Brain (organoid and tissue), 16 donors: ENCODE measurements at places on chromosomes 11 and 22.

DNA sequence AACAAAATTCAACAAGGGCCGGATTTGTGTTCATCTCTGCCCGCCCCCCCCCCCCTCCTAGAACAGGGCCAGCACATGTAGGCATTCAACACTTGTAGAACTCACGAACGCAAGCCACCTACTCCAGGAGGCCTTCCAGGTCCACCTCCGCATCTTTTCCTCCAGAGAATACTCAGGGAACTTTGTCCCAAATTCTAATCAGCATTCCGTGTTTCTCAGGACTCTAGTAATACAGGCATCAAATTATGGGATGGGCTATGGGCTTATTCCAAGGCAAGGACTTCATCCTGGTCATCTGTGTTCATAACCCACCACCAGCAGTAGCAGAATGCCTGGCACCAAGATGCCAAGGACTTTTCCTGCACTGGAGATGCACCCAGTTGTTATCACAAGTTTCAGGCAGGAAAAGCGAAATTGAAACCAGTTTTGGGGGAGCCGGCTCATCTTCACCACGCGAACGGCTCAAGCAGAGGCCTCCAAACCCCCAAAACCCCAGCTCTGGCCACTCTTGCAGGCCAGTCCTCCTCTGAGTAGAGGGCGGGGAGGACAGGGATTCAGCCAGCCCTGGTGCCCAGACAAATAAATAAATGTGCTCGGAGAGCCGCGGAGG is 462 bp downstream of the UBE2L6 start:
- DNase-seq: no peak

DNA sequence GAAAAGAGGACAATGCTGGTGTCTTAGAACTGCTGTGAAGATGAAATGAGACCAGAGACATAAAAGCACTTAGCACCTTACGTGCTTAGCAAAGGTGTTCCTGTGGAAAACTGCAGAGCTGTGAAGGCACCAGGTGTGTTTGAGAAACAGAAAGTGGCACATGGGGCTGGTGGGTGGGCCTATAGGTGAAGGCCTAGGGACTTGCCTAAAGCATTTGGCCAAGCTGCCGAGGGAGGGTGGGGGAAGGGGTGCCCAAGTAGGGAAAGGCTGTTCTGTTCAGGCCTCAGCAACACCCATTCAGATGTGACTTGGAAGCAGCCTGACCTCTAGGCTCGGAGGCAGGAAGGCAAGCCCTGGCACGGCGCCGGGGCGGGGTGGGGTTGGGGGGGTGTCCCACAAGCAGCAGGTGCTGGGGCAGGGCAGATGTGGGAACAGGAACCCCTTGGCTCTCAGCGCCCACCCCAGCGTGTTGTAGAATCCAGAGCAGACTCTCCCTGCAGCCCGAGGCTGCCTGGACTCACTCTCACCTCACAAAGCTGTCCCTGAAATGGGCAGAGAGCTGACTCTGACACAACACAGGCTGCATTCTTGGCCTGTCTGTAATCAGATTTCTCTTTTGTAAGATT is 366.7 kb upstream of the NARS2 start:
- no peak for DNase-seq

DNA sequence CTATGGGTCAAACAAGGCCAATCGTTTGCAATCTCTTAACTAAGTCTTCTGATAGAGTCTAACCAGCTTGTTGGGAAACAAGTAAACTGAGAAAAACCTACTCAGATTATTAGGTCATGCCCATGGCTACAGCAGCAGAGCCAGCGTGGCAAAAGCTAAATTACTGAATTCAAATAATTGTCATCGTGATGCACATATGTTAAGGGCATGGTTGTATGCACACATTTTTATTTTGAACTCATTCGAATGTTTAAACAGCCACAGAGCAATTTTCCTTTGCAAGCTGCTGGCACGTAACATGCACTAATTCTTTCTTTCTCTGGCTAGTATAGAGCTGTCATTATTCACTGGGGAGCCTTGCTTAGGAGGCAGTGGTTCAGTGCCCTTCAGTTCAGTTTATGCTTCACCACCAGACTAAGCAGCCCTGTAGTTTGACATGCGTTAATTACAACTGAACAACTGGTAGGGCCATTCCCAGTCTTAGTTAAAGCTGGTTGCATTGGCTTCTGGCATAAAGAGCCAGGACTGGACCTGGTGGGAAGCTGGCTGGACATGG is 396.4 kb downstream of the METTL15 start:
- DNase-seq: peak; percentile 20

DNA sequence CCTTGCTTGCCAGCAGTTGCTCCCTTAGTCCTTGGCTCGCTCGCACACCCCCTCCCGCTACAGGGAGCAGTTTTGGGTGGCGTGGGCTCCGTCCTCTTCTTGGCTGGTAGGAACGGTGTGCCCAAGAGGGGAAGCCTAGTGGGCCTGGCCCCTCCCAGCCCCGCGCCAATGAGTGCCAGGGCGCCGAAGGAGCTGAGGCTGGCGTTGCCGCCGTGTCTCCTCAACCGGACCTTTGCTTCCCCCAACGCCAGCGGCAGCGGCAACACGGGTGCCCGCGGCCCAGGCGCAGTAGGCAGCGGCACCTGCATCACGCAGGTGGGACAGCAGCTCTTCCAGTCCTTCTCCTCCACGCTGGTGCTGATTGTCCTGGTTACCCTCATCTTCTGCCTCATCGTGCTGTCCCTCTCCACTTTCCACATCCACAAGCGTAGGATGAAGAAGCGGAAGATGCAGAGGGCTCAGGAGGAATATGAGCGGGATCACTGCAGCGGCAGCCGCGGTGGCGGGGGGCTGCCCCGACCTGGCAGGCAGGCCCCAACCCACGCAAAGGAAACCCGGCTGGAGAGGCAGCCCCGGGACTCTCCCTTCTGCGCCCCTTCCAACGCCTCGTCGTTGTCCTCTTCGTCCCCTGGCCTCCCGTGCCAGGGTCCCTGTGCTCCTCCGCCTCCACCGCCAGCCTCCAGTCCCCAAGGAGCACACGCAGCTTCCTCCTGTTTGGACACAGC is 1.6 kb downstream of the C11orf87 start:
- peak; percentile 58 for DNase-seq

GRCh38 chr11:102544594-102544993 is 14.0 kb upstream of the MMP7 start:
- no peak for DNase-seq

DNA sequence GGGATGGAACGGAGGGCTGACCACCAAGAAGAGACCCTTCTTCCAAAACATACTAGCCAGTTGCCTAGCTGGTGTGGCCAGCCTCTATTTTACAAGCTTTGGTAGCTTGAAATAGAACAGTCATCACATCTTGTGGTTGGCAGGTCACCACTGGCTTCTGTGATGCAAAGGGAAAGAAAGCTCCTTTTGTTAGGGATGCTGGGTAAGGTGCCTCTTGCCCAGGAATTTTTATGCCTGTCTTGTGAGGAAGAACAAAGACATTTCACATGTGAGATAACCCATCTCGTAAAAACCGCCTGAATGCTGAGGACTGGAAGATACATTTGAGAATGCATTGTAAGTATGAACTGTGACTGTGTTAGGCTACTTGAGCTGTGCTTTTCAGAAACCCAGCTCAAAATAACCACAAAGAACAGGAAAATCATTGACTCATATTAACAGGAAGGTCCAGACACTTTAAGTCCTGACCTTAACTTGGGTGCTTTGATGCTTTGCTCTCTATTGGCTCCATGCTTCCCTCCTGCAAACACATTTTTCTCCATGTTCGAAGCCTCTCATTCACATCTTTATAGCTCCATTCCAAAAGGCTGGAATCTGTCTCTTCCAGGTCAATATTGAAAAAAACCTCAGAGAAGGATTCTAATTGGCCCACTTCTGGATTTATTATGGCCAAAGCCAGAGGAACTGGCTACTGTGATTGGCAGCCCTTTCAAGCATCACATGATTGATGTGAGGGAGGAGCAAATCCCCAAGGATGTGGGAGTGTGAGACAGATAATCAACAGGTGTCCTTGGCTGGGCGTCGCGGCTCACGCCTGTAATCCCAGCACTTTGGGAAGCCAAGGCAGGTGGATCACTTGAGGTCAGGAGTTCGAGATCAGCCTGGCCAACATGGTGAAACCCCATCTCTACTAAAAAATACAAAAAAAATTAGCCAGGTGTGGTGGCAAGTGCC is 53.9 kb downstream of the MICAL2 start:
- DNase-seq: no peak

DNA sequence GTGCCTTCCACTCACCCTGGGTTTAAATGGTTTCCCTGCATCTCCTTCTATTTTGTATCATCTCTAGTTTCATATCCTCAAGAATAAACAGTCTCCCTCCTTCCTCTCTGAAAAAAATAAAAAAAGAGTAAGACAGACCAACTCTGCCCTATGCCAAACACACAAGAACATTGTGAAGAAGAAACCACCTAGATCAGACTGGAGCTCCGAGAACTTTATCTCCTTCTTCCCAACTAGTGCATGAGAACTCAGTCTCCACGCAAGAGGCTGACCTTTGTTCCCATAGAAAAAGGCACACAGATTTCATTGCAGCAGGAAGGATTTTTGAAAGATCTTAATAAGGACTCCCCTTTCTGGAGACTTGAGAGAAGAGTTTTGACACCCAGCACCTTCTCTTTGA is 8.7 kb upstream of the PEX26 start:
- DNase-seq: no peak

GRCh38 chr11:8252388-8252787 is 11.3 kb downstream of the LMO1 start:
- DNase-seq: no peak

DNA sequence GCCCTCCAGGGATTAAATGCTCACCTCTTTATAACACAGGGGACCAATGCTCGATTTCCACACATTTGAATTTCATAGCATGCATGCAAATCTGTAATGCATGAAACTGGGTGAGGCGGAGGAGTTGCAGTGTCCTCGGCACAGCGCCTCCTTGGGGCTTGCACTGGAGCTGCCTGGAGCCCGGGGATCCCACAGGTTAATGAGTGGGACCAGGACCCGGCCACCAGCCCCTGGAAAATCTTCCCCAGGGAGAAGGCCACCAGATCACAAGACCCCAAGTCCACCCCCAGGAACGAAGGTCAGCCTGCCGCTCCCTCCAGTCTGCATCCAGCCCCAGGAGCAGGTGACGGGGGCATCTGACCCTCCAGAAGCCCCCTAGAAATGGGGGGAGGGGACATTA is 119.1 kb downstream of the MN1 start:
- no peak for DNase-seq

DNA sequence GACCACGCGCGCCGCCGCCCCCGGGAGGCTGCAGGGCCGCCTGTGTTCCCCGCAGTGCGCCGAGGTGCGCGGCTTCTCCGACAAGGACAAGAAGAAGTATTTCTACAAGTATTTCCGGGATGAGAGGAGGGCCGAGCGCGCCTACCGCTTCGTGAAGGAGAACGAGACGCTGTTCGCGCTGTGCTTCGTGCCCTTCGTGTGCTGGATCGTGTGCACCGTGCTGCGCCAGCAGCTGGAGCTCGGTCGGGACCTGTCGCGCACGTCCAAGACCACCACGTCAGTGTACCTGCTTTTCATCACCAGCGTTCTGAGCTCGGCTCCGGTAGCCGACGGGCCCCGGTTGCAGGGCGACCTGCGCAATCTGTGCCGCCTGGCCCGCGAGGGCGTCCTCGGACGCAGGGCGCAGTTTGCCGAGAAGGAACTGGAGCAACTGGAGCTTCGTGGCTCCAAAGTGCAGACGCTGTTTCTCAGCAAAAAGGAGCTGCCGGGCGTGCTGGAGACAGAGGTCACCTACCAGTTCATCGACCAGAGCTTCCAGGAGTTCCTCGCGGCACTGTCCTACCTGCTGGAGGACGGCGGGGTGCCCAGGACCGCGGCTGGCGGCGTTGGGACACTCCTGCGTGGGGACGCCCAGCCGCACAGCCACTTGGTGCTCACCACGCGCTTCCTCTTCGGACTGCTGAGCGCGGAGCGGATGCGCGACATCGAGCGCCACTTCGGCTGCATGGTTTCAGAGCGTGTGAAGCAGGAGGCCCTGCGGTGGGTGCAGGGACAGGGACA is 2.7 kb downstream of the NLRP6 start:
- DNase-seq: peak; percentile 12

DNA sequence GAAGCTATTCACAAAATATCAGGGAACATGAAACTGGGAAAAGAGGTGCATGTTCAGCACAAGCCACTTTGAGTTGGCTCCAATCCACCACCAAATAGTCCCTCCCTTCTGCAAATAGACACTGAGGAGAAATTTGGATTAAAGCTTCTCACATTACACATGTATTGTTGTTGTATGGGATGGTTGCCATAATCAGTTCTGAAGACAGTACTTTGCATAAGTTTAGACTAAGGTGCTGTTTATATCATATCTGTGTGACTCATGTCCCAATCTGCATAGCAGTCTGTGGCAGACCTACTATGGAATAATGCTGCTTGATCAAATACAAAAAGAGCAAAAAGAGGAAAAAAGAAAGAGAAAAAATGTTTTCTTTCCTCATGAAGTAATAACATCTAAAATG is 376.7 kb upstream of the DDI1 start:
- DNase-seq: no peak

GRCh38 chr22:29302402-29302680 is 4.1 kb upstream of the GAS2L1 start:
- no peak for DNase-seq

DNA sequence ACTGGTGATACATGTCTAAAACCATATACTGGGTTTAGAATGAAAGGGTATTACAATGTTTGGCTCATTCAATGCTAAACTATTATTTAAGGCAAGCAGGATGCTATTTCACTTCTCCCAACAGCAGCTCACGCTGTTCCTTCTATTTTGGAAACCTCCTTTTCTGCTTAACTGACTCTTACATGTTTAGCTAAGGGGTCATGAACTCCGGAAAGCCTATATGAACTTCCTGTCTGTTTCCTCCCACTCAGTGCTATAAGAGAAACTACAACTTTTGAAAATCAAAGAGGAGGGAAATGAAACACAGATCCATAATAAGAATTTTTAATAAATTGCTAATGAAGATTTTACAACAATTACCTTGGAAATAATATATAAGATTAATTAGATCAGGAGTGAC is 30.9 kb downstream of the SLC36A4 start:
- no peak for DNase-seq

DNA sequence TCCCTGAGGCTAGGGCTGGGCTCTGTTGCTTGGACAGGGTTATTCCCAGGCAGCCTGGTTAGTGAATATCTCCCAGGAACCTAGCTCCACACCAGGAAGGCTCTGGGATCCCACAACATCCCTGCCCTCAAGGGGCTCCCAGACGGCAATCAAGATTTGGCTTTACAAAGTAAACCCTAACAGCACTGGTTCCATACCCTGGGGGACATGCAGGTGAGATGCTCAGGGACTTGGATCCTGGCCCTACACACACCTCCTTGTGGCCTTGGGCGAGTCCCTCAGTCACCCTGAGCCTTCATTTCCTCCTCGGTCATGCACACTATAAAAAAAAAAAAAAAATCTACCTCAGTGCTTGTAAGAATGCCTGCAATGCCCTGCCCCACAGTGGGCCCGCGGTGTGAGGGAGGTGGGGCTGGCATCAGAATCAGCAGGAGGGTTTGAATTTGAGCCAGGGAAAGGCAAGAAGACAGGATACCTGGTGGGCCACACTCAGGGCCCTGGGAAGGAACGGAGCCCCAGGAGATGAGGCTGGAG is 86.3 kb downstream of the MORC2 start:
- no peak for DNase-seq

GRCh38 chr11:1072116-1072820 is 2.4 kb upstream of the MUC2 start:
- DNase-seq: no peak
